ENCODE measurements at places on chromosomes 7 and 10. TPM values are rescaled to one million over a fixed set of nuclear protein-coding genes. Genes with fewer than 3 reads are reported as not detected.

Gene CDHR3
- polyA plus RNA-seq: 0.86 TPM

Gene AKR1C4
- polyA plus RNA-seq: not detected

Gene POM121
- 13.1 TPM for polyA plus RNA-seq

Gene FRG2B
- polyA plus RNA-seq: not detected

Gene NODAL
- not detected for polyA plus RNA-seq

Gene SPAG6
- 0.05 TPM for polyA plus RNA-seq

Gene ASAH2
- polyA plus RNA-seq: 0.43 TPM

Gene CALML3
- polyA plus RNA-seq: not detected

Gene NYAP1
- polyA plus RNA-seq: 0.79 TPM

Gene BLNK
- polyA plus RNA-seq: 0.59 TPM

Gene OR6B1
- not detected for polyA plus RNA-seq

Gene LIPJ
- polyA plus RNA-seq: 0.02 TPM

Gene HOGA1
- polyA plus RNA-seq: 15.0 TPM

Gene NMT2
- polyA plus RNA-seq: 7.0 TPM

Gene NDUFB8
- polyA plus RNA-seq: 1,100 TPM

Gene FGL2
- polyA plus RNA-seq: 8.3 TPM

Gene ATOH7
- 0.05 TPM for polyA plus RNA-seq

Gene SPDYE16
- polyA plus RNA-seq: 0.09 TPM

Gene DPYSL4
- polyA plus RNA-seq: 11.0 TPM

Gene DNAAF5
- polyA plus RNA-seq: 10.2 TPM

Gene TCF7L2
- 9.2 TPM for polyA plus RNA-seq

Gene LRRC27
- polyA plus RNA-seq: 5.4 TPM

Gene GHRHR
- polyA plus RNA-seq: not detected

Gene FFAR4
- 0.14 TPM for polyA plus RNA-seq

Gene MAGI2
- polyA plus RNA-seq: 3.2 TPM

Gene HOXA3
- 1.0 TPM for polyA plus RNA-seq

Gene CYP2E1
- 0.36 TPM for polyA plus RNA-seq

Gene TRDMT1
- polyA plus RNA-seq: 2.1 TPM

Gene SLC18A3
- polyA plus RNA-seq: 0.23 TPM

Gene CYP3A5
- polyA plus RNA-seq: 0.09 TPM

Gene SLC26A5
- polyA plus RNA-seq: 0.07 TPM

Gene PNLIP
- not detected for polyA plus RNA-seq

Gene PPA1
- 99.2 TPM for polyA plus RNA-seq

Gene SPDYE2B
- not detected for polyA plus RNA-seq

Gene TYW1
- 7.0 TPM for polyA plus RNA-seq

Gene GNAT3
- not detected for polyA plus RNA-seq

Gene SVIL
- 106 TPM for polyA plus RNA-seq

Gene PAX4
- not detected for polyA plus RNA-seq

Gene AGR3
- polyA plus RNA-seq: not detected

Gene SEMA3E
- 0.02 TPM for polyA plus RNA-seq

Gene KCNH2
- 132 TPM for polyA plus RNA-seq

Gene KIAA1549
- 0.52 TPM for polyA plus RNA-seq

Gene CCL24
- not detected for polyA plus RNA-seq

Gene SHH
- not detected for polyA plus RNA-seq

Gene HDAC9
- polyA plus RNA-seq: 5.5 TPM

All from right cardiac atrium (tissue), 5 donors.